ENCODE measurements at places on chromosomes 5 and 9.

- DNase-seq, result no peak
These were observed 277.8 kb upstream of the TYRP1 start for GRCh38 chr9:12415361-12415760.

DNA sequence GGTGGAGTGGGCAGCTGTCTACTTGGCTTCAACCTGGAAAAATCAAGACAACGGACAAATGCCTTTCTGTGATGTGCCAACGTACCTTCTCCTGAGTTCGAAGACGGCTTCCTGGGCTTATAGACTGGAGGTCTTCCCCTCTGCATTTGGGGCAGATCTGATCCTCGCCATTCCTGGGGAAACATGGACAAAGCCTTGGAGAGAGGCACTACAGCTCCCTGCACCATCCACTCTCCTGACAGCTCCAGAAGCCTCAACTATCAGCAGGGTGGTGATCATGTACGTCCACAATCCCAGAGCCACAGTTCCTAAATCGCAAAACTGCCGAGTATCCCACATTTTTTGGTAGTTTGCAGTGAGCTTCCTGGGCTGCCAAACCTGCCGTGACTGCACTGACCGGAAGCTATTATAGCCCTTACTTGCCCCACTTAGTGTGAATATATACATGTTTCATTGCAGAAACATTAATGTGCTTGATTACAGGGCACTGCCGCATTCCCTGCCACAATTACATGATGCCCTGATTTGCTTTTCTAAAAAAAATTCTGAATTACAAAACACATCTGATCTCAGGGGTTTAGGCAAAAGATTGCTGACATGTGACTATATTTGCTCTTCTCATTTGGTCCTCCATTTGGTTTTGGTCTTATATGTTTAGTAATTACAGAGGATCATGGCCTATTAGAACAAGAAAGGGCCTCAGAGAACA lies 2.8 kb downstream of the TRAF1 start:
- no peak for DNase-seq

DNA sequence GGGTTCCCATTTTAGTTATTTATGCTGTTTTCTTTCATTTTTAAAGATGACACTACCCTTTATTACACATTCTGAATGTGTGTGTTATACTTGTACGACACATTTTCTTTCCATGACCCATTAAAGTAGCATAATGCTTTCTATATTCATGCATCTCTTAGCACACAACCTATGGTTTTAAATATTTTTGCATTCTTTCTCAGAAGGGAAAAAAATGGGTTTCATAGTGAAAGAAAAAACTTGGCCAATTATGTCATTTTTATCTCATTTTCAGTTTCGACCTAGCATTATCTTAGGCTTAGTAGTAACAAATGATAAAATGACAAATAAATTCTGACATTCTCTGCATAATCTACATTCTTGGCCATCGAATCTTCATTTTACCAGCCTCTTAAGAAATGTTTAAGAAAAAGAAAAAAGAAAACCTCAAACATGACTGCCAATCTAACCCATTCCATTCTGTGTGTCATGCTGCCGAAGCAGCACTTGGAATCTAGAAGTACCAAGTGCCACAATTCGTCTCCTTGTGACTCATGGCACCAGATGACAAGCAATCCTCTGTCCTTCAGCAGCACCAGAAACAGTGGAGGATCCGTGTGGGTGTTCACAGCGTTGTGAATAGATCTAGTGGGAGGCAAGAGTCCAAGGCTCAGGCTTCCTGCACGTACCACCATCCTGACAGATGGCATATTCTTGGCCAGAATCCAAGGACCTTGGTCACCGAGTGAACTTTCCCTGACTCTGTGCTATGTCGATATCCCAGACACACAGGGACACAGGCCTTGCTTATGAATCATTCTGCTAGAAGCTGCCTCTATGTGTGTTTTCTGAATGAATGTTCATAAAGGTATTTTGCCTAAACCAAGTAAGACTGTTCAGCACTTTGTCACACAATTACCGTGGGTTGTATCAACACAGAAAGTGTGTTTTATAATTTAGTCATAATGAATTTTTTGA lies 502.7 kb downstream of the NR2F1-AS1 start:
- no peak for DNase-seq

DNA sequence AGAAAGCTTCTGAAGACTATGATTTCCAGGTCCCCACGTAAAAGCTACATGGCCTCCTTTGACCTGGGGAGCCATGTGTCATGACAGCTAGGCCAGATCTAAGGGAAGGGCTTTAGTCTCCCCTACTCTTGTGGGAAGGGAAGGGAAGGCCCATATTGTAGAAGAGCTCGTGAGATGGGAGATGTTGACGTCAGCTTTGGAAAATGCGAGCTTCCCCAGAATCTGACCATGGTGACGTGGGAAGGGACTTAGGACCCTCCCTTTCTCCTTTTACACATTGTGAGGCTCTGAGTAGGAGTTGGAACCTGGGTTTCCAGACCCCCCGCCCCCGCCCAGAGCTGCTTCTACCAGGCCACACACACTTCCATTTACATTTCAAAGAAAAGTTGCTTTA lies 165.5 kb downstream of the SYK start:
- DNase-seq, result no peak

DNA sequence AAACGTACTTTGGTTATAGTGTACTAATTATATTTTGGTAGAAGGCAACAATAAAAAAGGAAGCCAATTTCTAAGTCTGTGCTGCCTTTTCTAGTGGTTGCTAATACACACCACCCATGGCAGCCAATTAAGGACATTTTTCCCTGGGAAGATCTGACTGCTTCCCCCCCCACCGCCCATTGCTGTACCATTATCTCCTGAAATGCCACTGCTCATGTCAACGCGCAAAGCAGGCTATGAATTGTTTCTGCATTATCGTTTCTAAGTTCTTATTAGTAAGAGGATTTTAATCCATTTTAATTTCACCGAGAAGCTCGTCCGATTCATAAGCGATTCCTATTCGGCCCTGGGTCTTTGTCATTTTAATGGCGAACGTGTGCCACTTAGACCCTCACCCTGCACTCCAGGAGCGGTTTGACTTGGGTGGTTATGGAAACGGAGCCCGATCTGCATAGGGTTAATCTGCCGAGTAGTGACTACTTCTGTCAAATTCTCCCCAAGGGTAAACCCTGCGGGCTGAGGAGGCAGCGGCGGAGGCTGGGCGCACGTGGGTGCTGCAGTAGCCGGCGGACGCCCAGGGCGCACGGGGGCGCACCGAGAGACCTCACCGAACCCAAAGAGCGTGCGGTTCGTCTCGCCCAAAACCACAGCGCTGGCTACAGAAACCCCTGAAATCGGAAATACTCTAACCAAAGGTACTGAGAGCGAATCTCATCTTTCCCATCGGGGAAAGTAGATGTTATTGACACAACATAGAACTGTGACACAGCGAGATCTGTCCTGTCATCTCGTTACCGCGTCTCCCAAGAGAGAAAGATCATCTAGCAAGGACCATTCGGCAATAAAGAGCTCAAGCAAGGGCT lies 55.8 kb upstream of the SHC3 start:
- DNase-seq, result no peak

- no peak for DNase-seq
These were observed 40.7 kb downstream of the NR3C1 start for GRCh38 chr5:143362664-143363227.
